ENCODE measurements at places on chromosomes 11 and 22.

DNA sequence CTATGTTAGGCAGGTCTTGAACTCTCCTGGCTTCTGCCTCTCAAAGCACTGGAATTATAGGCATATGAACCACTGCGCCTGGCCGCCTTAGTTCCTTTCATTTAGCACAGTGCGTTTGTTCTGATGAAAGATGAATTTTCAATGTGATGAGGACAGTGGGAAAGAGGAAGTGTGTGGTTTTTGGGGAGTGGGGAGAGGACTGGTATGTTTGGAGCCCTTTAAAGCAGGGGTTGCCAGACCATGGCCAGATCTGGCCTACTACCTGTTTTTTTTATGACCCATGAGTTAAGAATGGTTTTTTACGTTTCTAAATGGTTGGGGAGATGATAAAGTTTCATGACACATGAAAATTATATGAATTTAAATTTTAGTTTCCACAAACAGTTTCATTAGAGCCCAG, 12.5 kb downstream of the ATXN10 start:
- no peak for DNase-seq

- DNase-seq: no peak
These were observed 139.6 kb upstream of the MPPED2 start for GRCh38 chr11:30725645-30726195.

DNA sequence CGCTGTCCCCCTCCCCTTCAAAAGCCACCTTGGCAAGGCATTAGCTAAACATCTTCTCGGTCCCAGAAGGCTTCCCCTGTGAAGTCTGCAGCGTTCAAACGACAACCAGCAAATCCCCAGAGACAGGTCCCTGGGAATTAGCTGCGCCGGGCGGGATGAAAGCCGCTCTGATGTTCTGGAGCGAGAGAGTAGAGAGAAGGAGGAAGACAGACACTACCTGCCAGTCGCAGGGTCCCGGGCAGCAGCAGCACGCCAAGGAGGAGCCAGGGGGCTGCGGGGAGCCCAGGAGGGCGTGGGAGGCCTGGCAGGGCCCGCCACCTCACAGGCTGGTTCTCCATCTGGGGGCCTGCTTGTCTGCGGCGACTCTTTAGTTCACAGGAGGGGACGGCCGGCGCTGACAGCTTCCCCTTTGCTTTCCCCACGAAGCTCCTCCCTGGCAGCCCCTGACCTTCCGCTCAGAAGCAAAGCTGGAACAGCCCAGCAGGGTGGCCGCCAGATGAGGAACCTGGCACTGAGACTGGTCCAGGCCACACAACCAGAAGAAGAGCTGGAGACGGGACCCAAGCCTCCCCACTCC, at the start of gene NFAM1:
Gene NFAM1, minus strand, starts transcription at position 384 of the 577 bp plus-strand sequence. Its CDS starts 46 bp downstream, at position 338.
- no peak for DNase-seq

DNA sequence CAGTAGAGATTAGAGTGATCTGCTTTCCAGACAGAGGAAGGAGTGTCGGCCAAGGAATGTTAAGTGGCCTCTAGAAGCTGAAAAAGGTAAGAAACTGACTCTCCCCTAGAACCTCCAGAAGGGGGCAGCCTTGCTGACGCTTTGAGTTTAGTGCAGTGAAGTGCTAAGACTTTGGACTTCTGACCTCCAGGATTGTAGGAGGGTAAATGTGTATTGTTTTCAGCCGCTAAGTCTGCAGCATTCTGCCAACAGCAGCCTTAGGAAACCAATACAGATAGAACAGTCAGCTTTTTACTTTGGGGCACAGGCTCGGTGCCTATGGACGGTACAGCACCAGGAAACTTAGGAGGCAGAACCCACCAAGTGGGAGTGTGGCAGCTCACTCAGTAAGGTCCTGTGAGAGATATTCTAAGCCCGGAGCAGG, 3.6 kb upstream of the TBC1D22A start:
- DNase-seq: no peak
